Endothelial cell of umbilical vein (primary cell): ENCODE measurements at places on chromosomes 4 and X. TPM values are rescaled to one million over a fixed set of nuclear protein-coding genes. Genes with fewer than 3 reads are reported as not detected.

Gene EGF
- not detected in 2 replicates for total RNA-seq

Gene L1CAM
- not detected in 2 replicates for total RNA-seq

Gene SSX4B
- not detected in 2 replicates for total RNA-seq

Gene MAGEA3
- total RNA-seq, result not detected in 2 replicates

Gene ARR3
- not detected in 2 replicates for total RNA-seq

Gene DMP1
- not detected in 2 replicates for total RNA-seq

Gene PCDH18
- total RNA-seq, result 1.4 and 1.5 TPM in 2 replicates

Gene TDO2
- not detected in 2 replicates for total RNA-seq

Gene F8A3
- 9.7 TPM in 1 of 2 replicates, not detected in the other for total RNA-seq

Gene ARHGAP4
- 31.9 and 33.3 TPM in 2 replicates for total RNA-seq

Gene NOX1
- not detected in 2 replicates for total RNA-seq

Gene RPS6KA6
- 0.69 and 0.83 TPM in 2 replicates for total RNA-seq

Gene ASB5
- total RNA-seq, result not detected in 2 replicates

Gene IL9R
- total RNA-seq, result not detected in 2 replicates

Gene PNMA6F
- total RNA-seq, result not detected in 2 replicates

Gene DRD5
- not detected in 2 replicates for total RNA-seq

Gene MAGEB2
- total RNA-seq, result not detected in 2 replicates

Gene CXorf65
- not detected in 2 replicates for total RNA-seq

Gene PALLD
- total RNA-seq, result 47.9 and 48.2 TPM in 2 replicates

Gene MAGEE2
- not detected in 2 replicates for total RNA-seq

Gene PDGFC
- total RNA-seq, result 5.3 and 6.7 TPM in 2 replicates

Gene APLN
- 465 and 466 TPM in 2 replicates for total RNA-seq
